Fibroblast of upper back skin (primary cell): ENCODE measurements at places on chromosomes 12 and 14.

GRCh38 chr12:121530600-121531355 lies 50.0 kb downstream of the KDM2B start:
- peak; percentile 59 for DNase-seq

DNA sequence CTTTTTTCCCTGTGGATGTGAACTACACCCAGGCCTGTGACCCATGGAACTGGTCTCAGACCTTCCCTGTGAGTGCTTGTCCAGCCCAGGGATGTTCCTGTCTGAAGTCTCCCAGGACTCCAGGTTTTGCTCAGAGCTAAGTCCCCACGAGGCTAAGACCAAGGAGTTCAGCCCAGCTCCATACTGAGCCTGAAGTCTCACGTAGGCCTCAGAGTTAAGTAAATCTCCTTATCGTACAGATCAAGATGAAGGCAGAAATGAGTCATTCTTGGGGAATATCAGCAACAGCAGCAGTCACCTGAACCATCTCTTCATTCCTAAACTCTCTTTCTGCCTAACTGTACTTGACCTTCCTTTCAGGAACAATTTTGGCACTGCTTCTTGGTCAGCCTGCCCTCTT lies 139.8 kb downstream of the ANO6 start:
- DNase-seq: no peak

DNA sequence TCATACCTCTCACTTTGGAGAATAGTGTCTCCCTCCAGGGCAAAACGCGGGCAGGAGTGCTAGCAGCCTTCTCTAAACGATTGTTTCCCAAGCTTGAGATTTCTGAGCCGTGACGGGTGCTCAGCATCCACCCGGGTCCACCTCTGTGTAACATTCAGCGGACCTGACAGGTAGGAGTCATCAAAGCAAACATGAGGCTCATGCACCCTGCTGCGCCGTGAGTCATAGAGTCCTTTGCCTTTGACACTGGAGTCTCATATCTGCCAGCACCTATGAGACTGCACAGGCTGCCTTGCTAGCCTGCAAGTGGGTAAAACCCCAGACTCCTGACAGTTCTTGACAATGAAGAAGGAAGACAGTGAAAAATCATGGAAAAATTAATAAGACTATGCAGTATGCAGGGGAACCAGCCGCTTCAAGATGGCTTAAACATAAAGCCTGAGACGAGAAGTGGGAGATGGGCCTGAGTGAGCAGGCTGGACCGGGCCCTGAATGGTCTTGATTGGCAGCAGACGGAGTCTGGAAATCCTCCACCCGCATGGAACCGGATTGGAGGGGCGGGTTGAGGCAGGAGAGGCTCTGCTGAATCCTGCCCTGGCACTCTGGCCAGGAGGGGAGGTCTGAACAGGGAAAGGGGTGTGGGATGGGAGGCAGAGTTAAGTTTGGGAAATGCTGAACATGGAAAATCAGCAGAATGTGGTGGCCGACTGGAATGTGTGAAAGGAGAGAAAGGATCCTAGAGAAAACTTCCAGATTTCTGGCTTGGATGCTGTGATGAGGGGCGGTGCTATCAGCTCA lies 54.2 kb downstream of the LGMN start:
- no peak for DNase-seq

- no peak for DNase-seq
Observed at GRCh38 chr12:115491511-115492250, 785.8 kb downstream of the MED13L start.

GRCh38 chr14:93003945-93004698 lies 81.2 kb downstream of the CHGA start:
- DNase-seq: peak; percentile 7

- DNase-seq: no peak
Observed at GRCh38 chr12:104741077-104741476, 217.0 kb downstream of the SLC41A2 start.

- DNase-seq: no peak
Observed at GRCh38 chr12:123468786-123469185, 10.8 kb downstream of the SNRNP35 start.

- peak; percentile 28 for DNase-seq
Observed at GRCh38 chr12:32296567-32296966, 102.8 kb upstream of the FGD4 start.

DNA sequence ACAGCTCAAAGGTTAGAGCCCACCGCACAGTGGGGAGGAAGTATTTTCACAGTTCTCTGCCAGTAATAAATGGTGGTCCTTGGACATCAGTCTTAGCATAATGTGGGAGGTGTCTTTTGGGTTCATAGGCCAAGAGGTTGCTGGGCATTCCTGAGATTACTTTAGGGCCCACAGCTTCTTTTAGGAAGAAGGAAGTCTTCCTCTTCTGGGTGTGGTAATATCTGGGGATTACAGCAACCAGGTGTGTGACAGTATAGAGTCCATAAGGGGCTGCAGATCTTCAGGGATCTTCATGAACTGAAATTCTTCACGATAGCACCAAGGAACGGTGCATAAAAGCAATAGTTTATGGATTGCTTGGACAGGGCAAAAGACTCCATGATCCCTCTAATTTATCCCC lies 56.2 kb upstream of the PTGR2 start:
- DNase-seq: no peak

GRCh38 chr14:102035914-102036313 lies 50.9 kb downstream of the HSP90AA1 start:
- no peak for DNase-seq

DNA sequence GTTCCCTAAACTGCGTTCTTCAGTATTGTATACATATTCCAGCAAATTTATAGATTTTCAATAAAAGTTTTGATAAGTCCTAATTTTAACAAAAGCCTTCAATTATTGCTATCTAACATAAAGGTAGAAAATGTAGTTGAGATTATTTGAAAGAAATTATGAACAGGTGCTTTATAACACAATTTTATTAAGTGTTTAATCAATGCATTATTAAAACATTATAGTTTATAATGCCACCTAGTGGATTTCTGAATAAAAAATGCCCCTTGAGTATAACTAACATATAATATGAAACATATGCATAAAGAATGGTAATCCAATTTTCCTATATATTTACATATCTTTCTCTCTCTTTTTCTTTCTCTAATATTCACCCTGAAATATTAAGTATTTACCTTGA lies 515.3 kb downstream of the SLC6A15 start:
- DNase-seq: peak; percentile 23

DNA sequence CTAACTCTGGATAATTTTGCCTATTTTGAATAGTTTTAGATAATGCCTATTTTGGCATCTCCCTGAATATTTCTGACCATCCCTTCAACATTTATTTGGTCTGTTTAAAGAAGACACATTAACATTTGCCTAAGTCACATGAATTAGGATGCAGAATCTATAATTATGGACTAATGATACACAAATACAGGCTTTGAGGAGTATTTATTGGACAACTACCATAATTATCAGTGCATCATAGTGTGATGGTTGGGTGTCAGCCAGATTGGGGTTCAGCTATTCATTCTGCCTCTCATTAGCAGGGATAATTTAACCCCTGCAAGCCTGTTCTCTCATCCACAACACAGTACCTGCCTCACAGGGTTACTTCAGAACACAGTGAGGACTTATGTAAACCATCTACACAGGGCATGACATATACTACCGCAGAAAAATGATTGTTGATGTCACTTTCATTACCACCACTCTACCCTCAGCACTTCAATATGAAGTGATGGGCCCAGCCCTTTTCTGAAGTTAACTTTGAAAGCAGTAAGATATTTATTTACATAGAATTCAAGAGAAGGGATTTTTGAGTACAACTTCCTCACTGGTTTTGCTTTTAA lies 14.4 kb downstream of the PRKCH start:
- DNase-seq: no peak

- no peak for DNase-seq
Observed at GRCh38 chr14:59836116-59836515, 34.5 kb downstream of the RTN1 start.

DNA sequence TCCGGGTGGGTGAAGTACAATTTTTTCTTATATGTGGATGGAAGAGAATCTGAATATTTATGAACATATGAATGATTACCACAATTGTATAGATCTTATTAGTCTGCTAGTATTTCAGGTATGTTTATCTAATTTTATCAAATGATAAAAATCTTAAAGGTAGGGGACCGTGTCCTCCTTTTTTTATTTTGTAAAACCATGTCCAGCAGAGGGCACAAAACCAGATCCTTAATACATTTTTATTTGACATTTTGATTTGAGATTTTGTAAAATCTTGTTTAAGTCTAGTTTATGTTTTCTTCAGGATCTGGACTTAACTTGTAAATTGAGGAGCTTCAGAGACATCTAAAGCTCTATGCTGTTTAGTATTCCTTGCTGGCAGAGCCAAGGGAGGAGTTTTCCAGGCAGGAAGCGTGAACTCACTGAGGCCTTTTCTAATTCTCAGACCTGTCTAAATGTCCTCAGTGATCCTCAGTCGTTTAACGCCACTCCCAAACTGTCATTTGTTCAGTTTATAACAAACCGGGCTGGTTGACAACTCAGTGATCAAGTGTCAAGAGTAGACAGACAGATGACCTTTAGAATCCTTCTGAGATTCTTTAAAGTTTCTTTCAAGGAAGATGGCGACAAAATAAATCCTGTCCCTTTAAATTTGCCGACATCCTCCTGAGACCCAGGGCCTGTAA lies 263.9 kb downstream of the KTN1 start:
- no peak for DNase-seq

GRCh38 chr14:50389668-50390441 lies 6.8 kb downstream of the CDKL1 start:
- no peak for DNase-seq

DNA sequence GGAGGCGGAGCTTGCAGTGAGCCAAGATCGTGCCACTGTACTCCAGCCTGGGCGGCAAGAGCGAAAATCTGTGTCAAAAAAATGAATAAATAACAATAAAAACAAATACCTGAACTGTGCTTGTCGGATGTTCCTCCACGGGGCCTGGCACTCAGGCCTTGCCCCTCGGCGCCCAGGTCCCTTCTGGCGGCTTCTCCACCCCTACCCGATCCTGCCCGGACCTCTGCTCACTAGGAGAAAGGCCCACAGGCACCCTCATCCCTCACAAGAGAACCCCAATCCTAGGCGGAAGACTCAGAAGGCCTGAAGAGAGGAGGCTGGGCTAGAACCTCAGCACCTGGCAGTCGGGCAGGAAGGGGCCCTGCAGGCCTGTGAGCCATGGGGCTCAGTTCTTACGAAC lies 21.0 kb upstream of the BTBD6 start:
- DNase-seq: no peak

DNA sequence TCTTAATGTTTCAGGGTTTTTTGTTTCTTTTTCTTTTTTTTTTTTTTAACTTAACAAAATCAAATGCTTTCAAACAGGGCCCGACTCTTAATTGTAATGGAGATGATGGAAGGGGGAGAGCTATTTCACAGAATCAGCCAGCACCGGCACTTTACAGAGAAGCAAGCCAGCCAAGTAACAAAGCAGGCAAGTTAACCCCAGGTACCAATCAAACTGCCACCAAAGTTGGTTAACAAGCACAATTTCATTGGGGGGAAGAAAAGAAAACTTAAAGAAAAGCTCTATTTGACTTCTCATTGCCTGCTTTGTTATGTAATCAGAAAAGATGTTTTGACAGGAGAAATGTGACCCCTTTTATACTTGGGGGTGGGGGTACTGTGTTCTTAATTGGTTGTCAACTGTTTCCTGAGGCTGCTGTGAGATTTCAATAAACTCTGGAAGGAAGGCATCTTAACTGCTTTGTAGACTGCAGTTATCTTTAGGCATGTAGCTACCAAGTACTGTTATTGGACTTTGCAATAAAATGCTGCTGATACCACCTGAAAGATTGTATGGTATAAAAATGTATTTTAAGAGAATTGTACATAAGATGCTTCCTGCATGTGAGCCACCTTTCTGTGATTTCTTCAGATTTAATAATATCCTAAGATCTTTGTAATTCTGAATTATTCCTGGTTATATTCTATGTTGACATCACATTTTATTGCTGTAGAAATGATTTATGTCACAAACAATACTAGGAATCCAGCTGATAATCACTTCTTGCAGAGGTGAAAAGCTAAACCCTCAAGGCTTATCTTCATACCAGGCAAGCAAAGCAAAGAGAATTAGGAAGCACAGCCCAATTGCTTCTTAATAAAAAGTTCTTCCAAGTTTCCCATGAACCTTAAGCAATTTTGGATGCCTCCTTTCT lies 26.9 kb downstream of the MAPKAPK5 start:
- no peak for DNase-seq

DNA sequence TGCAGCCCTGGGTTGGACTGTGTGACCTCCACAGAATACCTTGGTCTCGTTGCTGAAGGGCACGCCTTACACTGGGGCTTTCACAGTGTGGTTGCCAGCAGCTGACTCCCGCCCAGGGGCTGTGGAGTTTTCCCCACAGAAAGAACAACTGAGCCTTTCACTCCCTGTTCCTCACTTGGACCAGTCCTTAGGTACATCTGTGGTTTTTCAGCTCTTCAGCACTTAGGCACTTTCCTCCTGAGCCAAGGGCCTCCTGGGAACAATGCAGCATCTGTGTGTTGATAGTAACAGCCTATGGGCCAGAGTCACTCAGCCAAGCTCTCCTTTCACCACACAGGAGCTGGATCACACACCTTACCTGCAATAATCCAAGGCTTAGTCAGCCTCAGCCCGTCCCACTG lies 25.0 kb downstream of the ERP27 start:
- no peak for DNase-seq

DNA sequence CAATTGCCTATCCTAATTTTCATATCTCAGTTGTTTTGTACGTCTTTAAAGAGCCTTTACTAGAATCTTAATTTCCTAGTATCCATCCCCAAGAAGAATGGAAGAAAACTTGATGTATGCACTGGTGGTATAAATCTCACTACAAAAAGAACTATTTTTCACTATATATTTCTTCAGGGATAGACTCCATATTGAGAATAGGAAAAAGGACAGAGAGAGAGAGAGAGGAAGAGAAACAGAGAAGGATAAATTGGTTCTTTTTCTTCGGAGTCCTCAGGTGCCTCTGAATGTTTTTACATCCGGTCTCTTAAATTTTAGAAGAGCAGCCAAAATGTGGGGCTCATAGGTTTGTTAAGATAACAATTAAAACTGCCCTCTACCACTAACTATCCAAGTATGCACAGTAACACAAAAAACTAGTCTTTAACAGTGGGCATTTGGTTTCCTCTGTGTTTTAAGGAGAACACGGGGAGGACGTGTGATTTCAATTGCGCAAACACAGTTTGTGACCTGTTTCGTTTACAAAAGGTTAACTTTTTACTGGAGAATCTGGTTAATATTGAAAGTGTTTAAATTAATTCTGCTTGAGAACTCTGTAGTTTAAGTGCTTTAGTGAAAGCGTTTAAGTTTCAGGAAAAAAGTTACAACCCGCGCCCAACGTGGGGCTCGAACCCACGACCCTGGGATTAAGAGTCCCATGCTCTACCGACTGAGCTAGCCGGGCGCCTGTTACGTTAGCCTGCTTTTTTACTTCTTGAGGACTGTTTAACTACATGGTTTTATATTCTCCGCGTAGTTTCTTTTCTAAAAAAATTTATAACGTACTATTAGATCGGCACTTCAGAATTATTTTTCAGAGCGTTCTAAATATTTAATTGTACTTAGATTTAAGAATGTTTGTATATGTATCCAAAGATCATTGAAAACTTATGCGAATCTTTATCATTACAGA lies 5.1 kb upstream of the PSMA3 start:
- DNase-seq: peak; percentile 67

GRCh38 chr12:127176804-127177203 lies 1090.2 kb upstream of the TMEM132C start:
- DNase-seq: no peak
